ENCODE measurements at places on chromosomes 2 and 18.

DNA sequence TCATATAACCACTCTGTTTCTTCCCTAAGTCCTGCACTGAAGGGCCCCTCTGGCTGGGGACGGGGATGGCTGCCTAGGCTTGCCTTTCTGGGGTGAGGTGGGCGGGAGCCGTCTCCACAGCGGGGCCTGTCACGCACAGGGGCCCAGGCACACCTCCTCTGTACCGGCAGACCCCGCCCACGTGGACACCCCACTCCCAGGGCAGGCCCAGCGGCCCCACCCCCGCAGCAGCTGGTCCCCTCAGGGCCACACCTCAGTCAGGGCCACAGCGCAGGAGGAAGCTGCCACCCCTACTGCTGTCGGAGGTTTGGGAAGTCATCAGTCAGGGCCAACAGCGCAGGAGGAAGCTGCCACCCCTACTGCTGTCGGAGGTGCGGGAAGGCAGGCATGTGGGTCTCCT, 257.6 kb upstream of the RAB6C start:
- DNase-seq = no peak

GRCh38 chr2:61450144-61450543, 20.7 kb downstream of the USP34 start:
- DNase-seq = peak; percentile 37

- DNase-seq = no peak
These were observed 19.3 kb downstream of the GPD2 start for GRCh38 chr2:156455361-156455975.

DNA sequence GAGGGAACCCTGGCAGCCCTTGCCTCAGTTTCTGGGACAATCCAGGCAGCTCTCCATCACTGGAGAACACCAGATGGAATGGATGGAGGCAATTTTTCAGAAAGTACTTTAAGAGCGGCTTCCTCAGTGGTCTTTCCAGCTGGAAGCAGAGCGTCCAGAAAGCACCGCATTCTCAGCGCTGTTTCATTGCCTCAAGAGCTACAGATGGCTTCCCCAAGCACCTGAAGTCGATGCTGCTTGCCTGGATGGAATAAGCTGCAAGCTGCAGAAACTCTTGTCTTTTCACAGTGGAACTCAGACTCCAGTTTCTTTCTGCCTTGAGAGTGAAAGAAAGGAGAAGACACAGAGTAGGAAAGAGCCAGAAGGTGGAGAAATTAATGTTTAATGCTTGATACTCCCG, 766.9 kb downstream of the TDRD15 start:
- no peak for DNase-seq

DNA sequence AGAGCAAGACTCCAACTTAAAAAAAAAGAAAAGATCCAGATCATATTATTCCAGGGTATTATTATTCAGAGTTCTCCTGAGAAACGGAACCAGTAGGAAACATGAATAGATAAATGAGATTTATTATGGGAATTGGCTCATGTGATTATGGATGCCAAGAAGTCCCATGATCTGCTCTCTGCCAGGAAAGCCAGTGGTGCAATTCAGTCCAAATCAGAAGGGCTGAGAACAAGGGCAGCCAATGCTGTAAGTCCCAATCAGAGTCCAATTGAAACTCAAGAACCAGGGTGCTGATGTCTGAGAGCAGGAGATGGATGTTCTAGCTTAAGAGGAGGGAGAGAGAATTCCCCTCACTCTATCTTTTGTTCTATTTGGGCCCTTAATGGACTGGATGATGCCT, 7.8 kb downstream of the SCYGR2 start:
- DNase-seq = no peak

GRCh38 chr18:35178260-35178659, 62.6 kb upstream of the ZNF397 start:
- DNase-seq = no peak

DNA sequence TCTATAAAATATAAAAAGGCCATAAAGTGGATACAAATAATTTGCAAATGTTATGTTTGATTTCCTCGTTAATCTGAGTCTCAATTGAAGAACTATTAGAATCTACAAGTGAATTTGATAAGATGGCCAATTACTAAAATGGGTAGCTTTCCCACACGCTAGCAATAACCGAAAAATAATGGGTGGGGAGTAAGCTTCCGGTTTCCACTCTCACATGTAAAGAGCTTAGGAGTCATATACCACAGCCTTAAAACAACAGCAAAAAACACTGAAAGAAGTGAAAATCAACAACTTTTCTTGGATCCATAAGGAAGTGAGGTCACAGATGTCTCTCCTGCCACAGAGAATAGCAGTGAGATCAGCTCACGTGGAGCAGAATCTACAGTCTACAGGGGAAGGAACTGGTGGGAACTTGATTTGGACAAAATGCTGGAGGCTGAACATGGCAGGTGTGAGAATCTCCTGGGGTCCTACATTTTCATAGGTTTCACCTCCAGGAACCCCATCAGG, 18.6 kb downstream of the THAP4 start:
- peak; percentile 50 for DNase-seq

GRCh38 chr18:31190919-31191318, 28.3 kb upstream of the DSC1 start:
- no peak for DNase-seq

DNA sequence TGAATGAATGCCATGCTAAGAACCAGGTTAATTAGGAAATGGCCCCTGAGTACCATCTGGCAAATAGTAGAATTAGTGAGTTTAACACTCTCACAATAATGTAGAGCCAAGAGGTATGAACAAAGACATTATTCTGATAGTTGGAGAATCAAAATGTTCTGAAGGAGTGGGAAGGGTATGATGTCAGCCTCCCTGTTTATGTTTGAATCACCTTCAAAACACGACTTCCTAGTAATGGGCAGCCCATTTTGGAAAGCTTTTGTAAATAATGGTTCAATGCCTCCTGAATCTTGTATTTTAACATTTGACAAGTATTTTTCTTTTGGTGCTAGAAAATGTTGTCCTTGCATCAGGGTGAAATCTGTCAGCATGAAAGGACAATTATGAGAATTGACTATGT, 108.3 kb downstream of the DSEL start:
- DNase-seq = no peak

DNA sequence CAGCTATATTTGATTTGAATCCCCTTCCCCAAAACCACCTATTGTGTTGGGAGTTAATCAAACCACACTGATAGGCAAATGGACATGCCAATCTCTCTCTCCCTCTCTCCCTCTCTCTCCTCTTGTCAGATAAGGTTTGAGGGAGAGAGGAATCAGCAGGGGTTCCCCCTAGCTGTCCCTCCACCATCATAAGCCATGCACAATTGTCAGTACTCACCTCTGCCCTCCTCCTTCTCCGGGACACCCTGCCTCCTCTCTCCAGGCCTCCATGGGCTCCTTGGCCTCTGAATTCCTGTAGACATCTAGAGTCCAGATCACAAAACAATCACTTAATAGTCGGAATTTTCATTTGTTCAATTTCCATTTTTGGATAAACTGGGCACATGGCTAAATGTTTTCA, 243.7 kb upstream of the RAB12 start:
- DNase-seq = no peak

Measured in GM12865 (cell line).